ENCODE measurements at places on chromosomes 13 and 19.
A peak's percentile ranks its signal among the peaks of the same experiment; 100 is the strongest.

DNA sequence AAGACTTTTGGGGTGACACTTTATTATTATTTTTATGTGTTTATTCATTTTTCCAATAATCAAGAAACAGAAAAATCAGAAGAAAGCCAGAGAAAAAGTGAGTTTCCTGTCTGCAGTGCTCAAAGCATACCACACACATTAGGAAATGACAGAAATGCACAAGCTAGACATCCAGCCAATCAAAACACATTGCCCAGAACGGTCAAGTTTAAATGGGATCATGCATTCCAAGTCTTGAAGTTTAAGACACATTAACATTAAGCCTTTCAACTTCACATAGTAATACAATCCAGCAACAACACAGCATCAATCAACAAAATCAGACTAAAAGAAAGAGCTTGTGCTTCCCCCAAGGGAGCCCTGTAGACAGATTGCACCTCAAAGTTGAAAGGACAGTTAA is 28.7 kb upstream of the MEDAG start:
- no peak for DNase-seq

DNA sequence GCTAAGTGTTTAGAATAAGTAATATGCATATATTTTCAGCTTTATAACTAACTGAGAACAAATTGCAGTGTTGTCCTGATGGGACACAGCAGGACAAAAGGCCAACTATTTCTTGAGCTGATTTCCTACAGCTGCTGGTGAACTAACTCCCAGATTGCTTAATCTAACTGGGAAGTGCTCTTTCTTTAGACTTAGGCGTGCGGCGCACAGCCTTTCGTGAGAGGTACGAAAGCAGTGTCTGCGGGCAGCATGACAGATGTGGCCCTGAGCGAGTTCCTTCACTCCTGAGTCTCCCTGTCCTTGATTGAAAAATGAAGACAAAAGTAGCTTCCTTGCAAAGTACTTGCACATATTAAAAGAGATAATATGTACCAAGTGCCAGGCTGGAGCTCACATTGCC is 47.3 kb upstream of the NPAS1 start:
- no peak for DNase-seq

DNA sequence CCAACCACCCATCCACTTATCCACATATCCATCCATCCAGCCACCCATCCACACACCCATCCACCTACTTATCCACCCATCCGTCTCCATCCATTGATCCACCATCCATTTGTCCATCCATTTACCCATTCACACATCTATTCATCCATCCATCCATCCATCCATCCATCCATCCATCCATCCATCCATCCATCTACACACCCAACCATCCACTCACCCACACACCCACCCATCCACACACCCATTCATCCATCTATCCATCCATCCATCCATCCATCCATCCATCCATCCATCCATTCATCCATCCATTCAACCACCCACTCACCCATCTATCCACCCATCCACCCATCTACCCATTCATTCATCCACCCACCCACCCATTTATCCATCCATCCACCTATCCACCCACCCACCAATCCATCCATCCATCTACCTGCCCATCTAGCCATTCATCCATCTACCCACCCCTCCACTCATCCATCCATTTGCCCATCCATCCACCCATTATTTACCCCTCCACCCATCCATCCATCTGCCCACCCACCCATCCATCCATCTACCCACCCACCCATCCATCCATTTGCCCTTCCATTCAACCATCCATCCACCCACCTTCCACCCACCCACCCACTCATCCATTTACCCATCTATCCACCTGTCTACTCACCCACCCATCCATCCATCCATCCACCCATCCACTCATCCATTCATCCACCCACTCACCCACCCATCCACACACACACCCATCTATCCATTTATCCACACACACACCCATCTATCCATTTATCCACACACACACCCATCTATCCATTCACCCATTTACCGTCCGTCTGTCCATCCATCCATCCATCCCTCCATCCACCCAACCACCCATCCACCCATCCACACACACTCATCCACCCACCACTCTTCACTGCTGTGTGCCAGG is 2.5 kb upstream of the TMPRSS9 start:
- no peak for DNase-seq

DNA sequence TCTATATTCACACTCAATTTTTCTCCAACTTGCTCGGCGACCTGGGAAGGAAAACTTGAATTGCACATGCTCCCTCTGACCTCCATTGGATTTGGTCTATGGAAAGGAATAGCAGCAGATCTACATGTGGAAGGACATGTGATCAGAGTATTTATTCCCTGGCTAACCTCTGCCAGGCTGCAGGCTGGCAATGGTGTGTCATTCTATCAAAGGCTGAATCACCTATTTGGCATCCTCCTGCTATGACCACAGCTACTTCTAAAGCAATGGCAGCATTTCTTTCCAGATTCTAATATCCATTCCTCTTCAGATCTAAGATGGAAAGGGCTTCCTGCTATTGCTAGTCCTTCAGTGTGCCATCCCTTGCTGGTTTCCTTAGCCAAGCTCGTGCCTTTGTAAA is 144.3 kb upstream of the FREM2 start:
- no peak for DNase-seq

DNA sequence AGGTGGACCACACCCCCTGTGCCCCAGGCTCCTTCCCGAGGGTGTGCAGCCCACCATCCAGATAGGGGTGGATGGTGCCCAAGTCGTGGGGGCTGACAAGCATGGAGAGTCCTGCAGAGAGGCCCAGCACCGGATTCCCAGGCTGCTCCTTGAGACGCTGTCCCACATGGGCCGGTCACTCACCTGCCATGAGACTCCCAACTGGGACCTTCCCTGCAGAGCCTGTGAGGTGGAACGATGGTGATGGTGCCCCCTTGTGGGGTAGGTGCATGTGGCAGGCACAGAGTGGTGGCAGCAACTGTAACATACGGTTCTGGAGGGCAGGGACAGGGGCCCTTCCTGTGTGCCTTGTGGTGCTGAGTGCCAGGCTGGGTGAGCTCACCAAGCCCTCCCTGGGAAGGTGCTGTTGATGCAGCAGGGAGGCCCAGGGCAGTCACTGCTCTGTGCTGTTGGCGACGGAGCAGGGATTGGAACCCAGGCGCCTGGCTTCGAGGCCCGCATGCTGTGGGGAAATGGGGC is 33.1 kb downstream of the PPP1R37 start:
- peak; percentile 70 for DNase-seq

DNA sequence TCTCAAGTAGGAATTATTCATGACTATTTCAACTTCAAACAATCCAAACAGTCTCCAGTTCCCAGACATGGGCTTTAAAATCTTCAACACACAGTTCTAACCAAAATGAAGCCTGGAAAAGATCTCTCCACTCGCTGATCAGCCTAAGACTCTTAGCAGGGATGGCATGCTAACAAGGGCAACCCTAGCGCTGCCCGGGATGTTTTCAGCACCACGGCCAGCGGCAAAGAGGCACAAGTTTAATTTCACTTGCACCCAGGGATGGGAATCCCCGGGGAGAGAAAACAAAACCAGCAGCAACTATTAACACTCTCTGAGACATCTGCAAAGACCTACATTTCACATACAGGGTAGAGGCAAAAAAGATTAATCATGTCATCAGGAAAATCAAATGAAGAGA is 43.0 kb downstream of the CACNA1A start:
- no peak for DNase-seq

DNA sequence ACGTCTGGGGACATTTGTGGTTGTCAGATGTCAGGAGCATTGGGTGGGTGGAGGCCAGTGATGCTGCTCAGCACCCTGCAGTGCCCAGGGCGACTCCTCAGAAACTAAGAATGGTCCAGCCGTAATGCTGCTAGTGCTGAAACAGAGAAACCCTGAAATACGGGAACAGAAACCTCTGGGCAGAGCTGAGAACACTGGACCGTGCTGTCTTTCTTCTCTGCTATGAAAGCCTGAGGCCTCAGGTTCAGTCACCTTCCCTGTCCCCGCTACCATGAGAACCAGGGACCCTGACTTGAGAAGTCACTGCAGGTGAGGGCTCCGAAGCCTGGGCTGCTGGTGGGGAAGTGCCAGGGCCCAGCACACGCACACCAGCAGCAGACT is 13.4 kb downstream of the CAPS start:
- DNase-seq = no peak

DNA sequence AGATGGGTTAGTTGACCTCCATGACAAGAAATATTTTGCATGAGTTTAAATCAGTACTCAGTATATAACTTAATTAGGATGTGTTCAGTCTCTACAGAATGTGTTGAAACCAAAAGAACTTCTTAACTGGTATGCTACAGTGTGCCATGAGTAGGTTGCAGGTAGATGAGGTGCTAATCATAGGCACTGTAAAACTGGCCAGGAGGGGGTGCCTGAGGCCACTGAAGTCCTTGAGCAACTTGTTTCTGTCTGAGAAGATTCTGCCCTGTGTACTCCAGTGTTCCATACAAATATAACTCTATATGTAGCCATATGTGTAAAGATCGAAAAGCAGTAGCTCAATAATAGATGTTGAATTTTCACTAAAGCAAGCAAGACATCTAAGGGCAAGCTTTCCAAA is 549.2 kb upstream of the KLF12 start:
- DNase-seq = no peak

- DNase-seq = peak; percentile 69
These were observed 7.0 kb upstream of the MAMSTR start for GRCh38 chr19:48726556-48726955.

- peak; percentile 25 for DNase-seq
These were observed 10.4 kb downstream of the LMNB2 start for GRCh38 chr19:2446381-2446780.

DNA sequence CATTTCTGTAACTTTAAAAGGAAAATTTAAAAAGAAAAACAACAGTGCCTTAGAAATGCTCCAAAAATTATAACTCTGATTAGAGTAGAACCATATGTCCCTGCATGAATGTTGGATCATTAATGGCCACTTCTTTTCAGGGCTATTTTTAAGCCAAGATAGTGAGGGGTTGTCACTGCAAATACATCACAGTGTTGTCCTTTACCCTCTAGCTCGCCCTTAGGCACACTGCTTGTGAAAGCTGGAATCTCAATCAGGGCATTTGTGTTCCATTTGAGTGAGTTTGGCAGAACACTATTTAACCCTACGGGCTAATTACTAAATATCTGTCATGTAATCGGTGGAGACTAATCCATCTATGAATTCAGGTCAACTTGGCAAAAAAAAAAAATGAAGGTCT is 212.2 kb downstream of the NHLRC3 start:
- no peak for DNase-seq

GRCh38 chr19:1549332-1549945 is 18.7 kb downstream of the MEX3D start:
- no peak for DNase-seq

GRCh38 chr19:374183-374885 is 29.7 kb upstream of the MIER2 start:
- DNase-seq = no peak

DNA sequence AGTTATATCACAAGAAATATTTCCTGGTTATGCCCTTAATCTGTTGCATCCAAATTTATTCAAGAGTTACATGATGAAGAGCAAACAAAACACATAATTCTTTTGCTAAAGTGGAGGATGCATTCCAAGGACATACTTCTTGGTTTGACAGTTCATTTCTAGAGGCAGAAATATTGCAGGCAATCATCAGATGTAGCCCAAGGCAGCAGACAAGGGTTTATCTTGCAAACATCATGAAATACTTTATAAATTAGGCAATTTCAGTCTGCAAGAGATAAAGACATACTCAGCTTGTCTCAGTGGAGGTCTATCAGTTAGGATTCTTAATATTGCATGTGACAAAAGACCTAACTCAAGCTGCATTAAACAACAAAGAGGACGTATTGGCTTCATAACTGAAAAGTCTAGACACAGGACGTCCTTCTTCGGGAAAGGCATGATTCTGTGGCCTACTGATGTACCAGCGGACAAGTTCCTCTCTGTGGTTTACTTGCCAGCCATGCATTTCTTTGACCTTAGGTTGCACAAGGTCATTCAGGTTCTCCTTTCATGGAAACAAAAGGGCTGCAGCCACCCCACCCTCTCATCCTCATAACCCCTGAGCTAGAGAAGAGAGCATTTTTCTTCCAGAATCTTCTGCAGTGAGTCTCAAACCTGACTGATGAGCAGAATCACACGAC is 204.1 kb downstream of the KATNAL1 start:
- DNase-seq = no peak

DNA sequence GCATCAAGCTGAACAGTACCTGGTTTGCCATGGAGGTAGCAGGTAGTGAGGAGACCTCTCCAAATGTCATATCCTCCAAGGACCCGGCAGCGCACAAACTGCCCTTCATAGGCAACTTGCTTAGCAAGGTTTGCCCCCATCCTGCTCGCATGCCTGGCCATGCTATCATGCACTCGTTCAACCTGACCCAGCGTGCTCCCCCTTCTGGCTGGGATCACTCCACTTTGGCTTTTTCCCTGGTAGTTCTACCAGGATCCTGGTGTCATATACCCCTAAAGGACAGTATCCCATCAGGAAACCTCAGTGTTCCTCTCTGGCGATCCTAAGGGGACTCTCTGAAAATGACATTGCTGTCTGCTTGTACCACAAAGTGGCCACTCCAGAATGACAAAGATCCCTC is 38.6 kb upstream of the ZNF30 start:
- DNase-seq = no peak

DNA sequence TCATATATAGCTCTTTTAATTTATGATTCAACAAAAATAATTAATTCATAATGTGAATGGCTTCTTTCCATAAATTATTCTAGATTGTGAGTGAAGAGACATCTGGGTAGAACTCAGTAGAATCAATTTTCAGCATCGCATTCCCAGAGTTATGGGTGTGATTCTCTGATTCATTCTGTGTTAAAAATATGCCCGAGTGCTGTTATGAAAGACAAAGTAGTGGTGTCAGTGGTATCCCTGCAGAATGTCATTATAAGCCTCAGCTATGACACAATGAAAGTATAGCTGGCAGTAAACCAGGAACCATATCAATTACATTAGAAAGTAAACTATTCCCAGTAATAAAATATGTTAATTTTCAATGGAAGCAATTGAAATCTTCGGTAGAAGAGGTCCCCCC is 480.5 kb upstream of the SLITRK1 start:
- no peak for DNase-seq

DNA sequence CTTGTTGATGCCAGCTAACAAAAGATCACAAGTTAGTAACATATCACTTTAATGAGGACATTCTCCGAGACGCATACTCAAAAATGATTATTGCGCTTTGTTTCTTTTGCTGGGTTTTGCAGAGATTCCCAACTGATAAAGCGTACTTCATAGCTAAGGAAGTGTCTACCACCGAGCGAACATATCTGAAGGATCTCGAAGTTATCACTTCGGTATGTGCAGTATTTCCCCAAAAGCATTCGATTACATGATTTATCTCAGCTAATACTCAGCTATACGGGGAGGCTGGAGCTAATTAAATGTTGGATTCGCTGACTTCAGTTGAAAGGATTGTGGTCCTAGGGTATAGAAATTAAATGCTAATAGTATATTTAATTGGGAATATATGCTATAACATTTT is 166.3 kb downstream of the STK24 start:
- no peak for DNase-seq

Data from CD4-positive, alpha-beta T cell treated with Interleukin-4 for 1 hour (primary cell).